CD4-positive, alpha-beta T cell treated with Interferon alpha-2 for 1 hour (primary cell): ENCODE measurements at places on chromosomes 4 and X.
A peak's percentile ranks its signal among the peaks of the same experiment; 100 is the strongest.

DNA sequence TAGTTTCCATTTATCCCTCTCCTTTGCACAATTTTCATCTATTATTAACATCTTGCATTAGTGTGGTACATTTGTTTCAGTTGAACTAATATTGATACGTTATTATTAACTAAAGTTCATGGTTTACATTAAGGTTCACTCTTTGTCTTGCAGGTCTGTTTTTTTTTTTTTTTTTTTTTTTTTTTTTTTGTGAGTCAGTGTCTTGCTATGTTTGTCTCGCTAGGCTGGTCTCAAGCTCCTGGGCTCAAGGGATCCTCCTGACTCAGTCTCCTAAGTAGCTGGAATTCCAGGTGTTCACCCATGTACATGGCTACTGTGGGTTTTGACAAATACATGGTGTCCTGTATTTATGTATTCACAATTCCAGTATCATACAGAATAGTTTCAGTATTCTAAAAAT, 6.8 kb downstream of the TBC1D19 start:
- DNase-seq, result no peak

DNA sequence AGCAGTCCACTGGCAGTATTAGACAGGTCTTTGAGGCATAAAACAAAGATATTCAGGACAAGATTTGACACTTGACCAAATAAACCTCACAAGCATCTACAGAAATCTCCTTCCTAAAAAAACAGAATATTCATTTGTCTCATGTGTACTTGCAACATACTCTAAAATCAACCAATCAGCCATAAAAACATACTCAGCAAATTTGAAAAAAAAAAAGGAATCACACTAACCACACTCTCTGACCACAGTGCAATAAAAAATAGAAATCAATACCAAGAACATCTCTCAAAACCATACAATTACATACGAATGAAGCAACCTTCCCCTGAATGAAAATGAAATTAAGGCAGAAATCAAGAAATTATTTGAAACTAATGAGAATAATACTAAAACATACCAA, 591.3 kb downstream of the FAM133A start:
- DNase-seq, result no peak

GRCh38 chr4:37685161-37685822, 884 bp downstream of the RELL1 start:
- DNase-seq, result peak; percentile 74

DNA sequence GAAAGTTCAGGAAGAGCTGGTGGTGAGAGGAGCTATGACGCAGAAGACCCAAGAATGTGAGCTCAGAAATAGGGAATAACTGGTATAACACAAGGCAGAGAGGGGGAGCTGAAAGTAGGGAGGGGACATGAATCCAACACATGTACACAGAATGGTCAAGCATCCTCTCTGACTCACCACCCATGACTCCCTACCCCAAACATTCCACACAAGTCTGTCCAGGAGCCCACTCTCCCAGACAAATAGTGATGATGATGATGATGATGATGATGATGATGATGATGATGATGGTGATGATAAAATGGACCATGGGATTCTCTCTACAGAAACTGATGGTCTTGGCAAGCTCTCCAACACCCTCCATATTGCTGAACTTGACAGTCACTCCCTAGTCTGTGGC, 46.4 kb downstream of the NAT8L start:
- no peak for DNase-seq

DNA sequence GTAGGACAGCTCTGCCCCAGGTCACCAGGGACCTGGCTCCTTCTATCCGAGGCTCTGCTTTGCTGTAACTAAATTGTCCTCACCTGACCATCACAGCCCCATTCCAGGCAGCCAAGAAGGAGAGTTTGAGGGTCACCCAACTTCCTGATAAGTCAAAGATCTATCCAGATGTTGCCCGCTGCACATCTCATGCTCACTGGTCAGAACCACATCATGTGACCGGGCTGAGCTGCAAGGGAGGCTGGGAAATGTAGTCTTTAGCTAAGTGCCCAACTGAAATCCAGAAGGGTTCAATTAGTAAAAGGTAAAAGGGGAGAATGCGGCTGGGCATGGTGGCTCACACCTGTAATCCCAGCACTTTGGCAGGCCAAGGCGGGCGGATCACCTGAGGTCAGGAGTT, 18.4 kb downstream of the HMX1 start:
- no peak for DNase-seq

- no peak for DNase-seq
These were observed 484.5 kb upstream of the PRKX start for GRCh38 chrX:4197971-4198370.

DNA sequence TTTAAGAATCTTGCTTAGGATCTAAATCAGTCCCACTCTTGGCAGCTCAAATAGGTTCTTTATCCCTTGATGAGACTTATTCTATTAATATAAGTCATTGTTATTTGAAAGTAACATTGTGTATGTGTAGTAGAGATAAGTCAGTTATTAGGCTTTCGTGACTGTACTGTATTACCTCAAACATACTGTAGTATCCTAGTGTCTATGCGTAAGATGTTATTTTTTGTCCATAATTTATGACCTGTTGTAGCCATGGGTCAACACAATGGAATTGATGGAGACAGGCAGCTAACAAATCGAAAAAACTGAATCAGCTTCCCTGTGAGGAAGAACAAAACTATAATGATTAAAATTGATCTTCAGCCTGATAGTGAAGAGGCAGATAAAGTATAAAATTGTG, 41.8 kb downstream of the CLCN3 start:
- no peak for DNase-seq

DNA sequence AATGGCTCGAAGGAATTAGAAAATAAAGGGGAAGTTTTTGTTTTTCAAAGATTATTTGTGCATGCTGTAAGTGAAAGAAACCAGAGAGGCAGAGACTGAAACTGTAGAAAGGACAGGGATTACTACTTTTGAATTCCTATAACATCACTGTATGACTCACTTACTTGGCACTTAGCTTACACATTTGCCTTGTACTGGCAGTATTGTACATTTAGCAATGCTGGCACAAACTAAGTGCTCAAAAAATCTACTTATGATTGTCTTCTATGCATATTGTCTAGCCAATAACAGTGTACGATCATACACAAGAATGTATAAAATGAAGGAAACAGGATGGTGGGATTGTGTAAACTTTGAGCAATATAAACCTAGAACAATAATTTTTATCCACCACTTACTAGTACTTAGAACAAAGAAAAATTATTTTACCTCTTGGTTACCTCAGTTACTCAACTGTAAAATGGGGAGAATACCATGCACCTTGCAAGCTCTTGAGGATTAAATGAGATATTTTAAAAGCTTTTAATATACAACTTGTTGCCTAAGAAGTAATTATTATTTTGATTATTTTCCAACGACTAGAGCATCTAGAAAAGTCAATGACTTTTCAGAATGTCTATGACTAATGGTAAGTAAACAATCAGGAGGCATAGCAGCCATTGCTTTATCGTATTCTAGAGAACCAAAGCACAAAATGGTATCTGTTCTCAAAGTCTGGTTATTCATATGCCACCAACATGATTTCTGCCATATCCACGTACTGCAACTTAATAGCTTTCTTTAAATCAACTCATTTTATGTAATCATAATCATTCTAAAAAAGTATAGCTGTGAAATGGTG, 4.7 kb downstream of the FAM120C start:
- DNase-seq, result no peak

- DNase-seq, result no peak
These were observed 344.8 kb downstream of the ANK2 start for GRCh38 chr4:113394108-113394729.

DNA sequence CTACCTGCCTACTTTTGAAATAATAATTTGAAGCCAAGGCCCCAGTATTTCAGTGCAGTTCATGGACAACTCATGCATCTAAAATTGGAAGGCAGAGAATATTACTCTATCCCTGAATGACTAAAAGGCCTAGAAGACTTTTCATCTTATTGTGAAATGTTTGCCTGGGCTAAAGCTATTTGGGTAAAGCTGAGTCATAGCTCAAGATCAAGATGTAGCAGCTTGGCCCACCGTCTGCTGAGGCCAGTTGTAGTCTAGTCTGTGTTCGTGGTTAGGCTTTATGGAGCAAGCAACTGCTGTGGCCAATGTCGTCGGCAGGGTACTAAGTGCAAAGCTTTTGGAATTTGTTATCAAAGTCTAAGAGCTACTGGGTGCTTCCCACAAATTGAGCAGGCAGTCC, 929.1 kb downstream of the RAB28 start:
- no peak for DNase-seq

GRCh38 chr4:151207186-151207585, 69.8 kb upstream of the PRSS48 start:
- DNase-seq, result no peak

DNA sequence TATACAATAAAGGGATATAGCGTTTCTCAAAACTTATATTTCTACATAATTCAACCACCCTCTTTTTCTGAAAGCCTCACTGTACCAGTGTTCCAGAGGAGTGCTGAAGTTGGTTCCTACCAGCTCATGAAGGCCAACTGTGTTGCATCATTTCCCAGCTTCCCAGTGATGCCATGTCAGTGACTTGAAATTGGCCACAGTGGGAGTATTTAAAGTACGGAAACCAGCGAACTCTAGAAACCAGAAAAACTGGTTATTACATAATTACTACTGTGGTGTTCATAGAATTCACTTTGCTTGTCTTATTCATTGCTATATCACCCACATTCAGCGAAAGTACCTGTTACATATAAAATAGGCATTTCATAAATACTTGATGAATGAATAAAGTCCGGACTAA, 135.4 kb downstream of the GC start:
- DNase-seq, result no peak

DNA sequence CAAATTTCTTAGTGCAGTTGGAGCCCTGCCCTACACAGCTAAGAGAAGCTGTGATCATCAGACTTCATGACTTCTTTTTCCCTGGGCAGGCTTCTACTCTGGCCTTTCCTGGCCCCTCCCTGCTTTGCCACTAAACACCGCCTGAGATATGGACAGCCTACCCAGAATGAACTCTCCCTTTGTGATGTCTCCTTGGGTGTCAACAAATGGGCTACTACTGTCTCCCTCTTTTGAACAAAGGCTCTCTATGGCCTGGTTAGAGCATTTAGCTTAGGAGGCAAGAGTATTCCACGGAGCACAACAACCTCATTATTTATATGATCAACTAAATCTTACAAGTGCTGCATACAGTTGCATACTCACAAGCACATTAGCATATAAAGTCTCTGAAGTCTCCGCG, 127.6 kb upstream of the HCCS start:
- DNase-seq, result no peak

- no peak for DNase-seq
These were observed 13.1 kb downstream of the PI4K2B start for GRCh38 chr4:25246680-25247611.

- DNase-seq, result no peak
These were observed at the start of gene VEGFD for GRCh38 chrX:15384304-15384703. TSS of gene VEGFD (minus strand) at chrX:15384413. CDS start at chrX:15383946, 467 bp downstream.

GRCh38 chrX:42686706-42687105, 91.3 kb downstream of the PPP1R2C start:
- DNase-seq, result no peak

DNA sequence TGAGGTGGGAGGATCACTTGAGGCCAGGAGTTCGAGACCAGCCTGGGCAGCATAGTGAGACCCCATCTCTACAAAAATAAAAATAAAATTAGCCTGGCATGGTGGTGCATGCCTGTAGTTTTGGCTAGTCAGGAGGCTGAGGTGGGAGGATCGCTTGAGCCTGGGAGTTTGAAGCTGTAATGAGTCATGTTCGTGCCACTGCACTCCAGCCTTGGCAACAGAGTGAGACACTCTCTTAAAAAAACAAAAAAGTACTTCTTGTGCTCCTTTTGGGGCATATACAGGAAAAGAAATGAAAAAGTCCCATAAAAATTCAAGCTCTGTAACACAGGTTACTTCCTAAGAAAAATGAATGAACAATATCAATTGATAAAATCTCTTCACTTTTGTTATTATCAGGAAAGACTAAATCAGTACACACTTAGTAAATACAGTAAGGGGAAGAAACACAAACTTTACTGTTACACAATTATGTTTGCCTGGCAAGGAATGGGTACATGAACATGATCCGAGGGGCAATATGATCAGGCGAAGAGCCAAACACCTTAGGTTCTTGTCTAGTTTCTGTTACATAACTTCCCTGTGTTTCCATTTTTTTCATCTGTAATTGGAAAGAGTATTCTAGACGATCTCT, 46.9 kb downstream of the CCDC158 start:
- DNase-seq, result no peak

GRCh38 chr4:10722957-10723356, 38.4 kb upstream of the CLNK start:
- no peak for DNase-seq

GRCh38 chrX:16185725-16186136, 18.4 kb downstream of the MAGEB17 start:
- DNase-seq, result no peak

GRCh38 chrX:24245202-24245601, 68.7 kb downstream of the SUPT20HL2 start:
- no peak for DNase-seq

DNA sequence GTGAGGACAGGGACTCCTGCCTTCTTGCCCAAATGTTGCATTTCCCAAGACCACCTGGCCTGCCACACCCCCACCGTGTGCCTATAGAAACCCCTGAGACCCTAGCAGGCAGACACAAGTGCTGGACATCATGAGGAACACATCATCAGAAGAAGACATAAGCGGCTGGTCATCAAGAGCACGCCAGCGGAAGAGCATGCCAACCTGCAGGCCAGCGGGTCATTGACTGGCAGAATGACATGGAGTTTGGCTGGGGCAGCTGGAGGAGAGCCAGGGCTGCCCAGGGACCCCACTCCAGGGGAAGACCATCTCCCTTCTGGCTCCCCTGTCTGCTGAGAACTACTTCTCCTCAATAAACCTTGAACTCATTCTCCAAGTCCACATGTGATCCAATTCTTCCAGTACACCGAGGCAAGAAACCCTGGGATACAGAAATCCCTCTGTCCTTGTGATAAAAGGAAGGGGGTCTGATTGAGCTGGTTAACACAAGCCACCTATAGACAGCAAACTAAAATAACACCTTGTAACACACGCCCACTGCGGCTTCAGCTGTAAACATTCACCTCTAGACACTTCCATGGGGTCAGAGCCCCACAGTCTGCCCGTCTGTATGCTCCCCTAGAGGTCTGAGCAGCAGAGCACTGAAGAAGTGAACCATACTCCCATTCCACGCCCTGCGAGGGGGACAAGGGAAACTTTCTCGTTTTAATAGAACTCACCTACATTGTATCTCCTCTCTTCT, 164.8 kb upstream of the EMCN start:
- DNase-seq, result no peak

DNA sequence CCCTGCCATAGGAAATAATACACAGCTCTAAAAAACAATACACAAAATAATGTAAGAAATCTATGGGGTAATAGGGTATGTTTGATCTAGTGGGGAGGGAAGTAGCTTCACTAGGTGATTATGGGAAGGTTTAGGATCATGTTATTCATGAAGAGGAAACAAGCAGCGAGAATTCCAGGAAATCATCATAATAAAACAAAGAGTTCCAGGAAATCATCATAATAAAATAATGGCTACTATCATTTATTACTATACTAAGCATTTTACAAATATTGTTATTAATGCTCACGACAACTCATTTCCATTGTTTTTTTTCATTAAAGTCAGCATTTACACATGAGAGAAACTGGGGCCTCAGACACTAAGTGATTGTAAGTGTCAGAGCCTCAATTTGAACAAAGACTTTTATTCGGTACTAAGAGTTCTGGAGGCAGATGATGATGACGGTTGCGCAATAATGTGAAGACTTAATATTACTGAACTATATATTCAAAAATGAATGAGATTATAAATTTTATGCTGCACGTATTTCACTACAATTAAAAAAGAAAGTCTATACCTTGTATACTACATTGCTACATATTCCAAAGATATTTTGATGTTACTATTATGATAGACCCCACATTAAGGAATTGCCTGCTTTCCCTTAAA, 12.2 kb upstream of the CXCL8 start:
- DNase-seq, result no peak
